ENCODE measurements at places on chromosomes 5 and 9. TPM values are rescaled to one million over a fixed set of nuclear protein-coding genes. Genes with fewer than 3 reads are reported as not detected.

CNTNAP3B gene
- 12.5 TPM for total RNA-seq

PDCD1LG2 gene
- total RNA-seq: 0.46 TPM

CBY3 gene
- total RNA-seq: 1.4 TPM

ACOT12 gene
- total RNA-seq: not detected

ANGPTL2 gene
- total RNA-seq: 0.75 TPM

PCDHGB6 gene
- total RNA-seq: 1.8 TPM

RNF208 gene
- 1.7 TPM for total RNA-seq

CPEB4 gene
- 26.2 TPM for total RNA-seq

RASEF gene
- total RNA-seq: 14.7 TPM

GHR gene
- 2.2 TPM for total RNA-seq

PCDHB2 gene
- total RNA-seq: 13.8 TPM

N4BP3 gene
- total RNA-seq: 0.86 TPM

NME5 gene
- total RNA-seq: 0.40 TPM

C9orf153 gene
- total RNA-seq: 1.9 TPM

SLC6A7 gene
- total RNA-seq: 0.35 TPM

Measured in PC-3 (cell line).